ENCODE measurements at places on chromosomes 5 and 9.

DNA sequence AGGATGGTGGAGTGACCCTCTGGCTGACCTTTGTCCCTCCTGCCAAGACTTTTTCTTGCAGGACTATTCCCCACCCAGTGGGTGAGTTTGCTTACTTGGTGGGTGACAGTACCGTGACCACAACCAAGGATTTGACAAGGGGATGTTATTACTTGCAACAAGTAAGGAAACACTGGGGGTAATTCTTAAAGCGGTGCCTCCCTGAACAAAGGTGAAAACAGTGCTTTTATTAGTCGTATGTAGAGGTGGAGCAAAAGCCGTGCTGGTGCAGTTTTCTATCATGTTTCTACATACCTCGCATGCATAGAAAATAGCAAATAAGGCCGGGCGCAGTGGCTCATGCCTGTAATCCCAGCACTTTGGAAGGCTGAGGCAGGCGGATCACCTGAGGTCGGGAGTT, 41.0 kb upstream of the KDM4C start:
- DNase-seq: no peak

DNA sequence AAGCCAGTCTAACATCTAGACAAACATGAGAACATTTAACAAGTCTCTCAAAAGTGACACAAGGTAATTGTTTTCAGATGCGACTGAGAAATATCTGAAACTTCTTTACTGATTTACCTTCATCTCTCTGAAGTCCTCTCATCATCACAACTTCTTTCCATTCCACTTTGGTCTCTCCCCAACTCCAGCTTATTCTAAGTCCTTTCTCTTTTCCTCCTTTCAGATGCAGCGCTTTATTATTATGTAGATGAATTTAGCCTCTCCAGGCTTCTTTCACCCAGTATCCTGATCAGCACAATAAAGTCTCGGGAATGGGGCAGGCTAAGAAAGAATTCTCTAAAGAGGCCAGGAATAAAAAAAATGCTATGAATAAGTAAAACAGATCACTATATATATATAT, 128.0 kb downstream of the KCTD16 start:
- DNase-seq: no peak

GRCh38 chr5:178403351-178403750, 170.7 kb upstream of the PHYKPL start:
- DNase-seq: no peak

- no peak for DNase-seq
Measured at GRCh38 chr9:9061627-9062026, 1262.0 kb upstream of the DMAC1 start.

DNA sequence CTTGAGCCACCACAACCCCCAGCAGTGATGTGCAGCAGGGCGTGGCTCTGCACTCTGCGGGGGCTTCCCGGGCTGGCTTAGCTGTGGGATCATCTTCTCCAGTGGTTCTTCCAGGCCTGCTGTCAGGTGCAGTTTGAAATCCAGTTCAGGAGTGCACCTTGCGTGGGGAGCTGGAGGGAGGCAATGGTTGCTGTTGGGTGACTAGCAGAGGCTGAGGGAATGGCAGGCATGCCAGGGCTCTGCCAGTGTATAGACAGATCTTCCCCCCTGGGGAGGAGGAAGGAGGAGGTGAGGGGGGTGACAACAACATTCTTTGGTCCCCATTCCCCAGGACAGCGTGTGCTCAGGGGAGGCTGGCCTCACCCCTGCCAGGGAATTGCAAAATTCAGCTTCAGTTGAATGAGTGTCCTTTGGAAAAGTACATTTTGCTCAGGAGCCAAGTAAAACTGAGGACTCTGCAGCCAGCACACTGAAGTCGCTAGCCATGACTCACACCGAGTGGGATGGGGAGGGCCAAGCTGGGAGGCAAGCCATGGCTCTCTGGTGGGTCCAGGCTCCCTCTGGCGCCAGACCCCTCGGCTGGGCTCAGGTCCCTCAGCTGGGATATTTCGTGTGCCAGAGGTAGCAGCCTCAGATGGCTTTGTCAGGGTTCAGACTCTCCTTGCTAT, 35.0 kb downstream of the ERGIC1 start:
- DNase-seq: peak; percentile 81

DNA sequence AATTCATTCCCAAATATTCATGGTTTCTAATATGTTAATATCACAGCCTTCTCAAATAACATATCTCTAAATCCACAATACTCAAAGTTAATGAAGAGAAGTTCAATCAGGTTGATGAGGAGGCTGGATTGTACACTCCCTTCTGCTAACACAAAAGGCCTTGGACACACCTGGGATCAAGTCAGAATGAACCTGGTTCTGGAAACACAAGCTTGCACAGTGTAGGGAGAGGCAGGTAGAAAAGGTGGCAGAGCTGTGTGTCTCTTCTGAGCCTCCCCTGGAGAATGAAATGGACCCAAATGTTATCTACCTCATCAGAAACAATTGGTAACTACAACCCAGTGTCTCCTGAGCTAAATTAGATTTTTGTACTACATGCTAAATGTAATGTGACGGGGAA, 40.7 kb upstream of the FBP1 start:
- DNase-seq: no peak

GRCh38 chr5:15320871-15321270, 179.1 kb upstream of the FBXL7 start:
- DNase-seq: peak; percentile 90

- DNase-seq: no peak
Measured at GRCh38 chr5:90168399-90168798, 241.2 kb downstream of the CETN3 start.

DNA sequence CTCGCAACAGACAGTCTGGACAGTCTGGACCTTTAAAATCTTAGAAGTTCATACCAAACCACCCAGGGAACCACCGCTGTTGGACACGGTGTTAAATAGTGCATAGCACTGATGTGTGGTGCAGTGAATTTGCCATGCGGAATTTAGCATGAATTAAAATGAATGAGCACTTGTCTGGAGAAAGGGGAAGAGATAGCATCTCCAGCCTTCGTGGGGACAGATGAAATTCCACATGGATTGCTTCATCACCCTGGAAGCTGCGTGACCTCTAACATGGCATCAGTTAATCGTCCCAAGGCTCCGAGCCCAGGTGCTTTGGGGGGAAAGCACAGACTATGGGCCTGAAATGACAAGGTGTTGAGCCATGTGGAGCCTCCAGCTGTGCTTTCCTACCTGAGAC, 91.4 kb downstream of the ADAMTS16 start:
- no peak for DNase-seq

- DNase-seq: no peak
Measured at GRCh38 chr5:143760131-143760505, 51.8 kb upstream of the HMHB1 start.

GRCh38 chr5:58366461-58366860, 93.4 kb downstream of the PLK2 start:
- no peak for DNase-seq

GRCh38 chr9:69134412-69134811, 39.7 kb upstream of the TJP2 start:
- DNase-seq: no peak

- no peak for DNase-seq
Measured at GRCh38 chr5:102532123-102532522, 33.3 kb upstream of the SLCO6A1 start.

- peak; percentile 79 for DNase-seq
Measured at GRCh38 chr5:83922699-83923098, 202.0 kb upstream of the HAPLN1 start.

DNA sequence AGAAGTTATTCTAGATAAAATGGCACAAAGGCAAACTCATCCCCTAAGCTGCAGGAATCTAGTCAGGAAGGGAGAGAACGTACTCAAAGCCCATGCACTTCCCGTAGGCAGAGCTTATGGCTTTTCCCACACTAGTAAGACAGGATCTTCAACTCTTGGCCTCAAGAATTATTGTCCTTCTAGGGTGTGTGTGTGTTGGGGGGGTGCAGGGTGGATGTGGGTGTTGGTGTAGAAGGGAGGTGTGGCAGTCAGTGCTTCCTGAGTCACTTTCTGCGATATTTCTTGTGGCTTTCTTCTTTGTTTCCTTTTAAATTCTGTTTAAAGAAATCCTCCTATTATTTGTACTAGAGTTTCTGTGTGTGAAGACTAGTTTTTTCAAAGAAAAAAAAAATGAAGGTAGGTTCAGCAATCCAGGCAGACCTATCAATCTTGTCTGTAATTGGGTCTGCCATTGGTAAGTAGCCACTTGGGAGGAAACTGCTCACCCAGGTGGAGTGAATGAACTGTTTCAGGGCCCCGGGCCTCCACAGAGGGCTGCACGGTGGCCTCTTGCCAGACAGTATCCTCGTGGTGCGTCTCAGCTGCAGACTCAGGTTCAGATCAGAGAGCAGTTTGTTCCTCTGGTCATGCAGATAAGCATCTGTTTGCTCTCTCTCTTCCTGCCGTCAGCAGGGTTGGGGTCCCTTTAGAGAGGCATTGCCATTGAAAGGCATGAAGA, 131.9 kb downstream of the NPR3 start:
- DNase-seq: no peak

DNA sequence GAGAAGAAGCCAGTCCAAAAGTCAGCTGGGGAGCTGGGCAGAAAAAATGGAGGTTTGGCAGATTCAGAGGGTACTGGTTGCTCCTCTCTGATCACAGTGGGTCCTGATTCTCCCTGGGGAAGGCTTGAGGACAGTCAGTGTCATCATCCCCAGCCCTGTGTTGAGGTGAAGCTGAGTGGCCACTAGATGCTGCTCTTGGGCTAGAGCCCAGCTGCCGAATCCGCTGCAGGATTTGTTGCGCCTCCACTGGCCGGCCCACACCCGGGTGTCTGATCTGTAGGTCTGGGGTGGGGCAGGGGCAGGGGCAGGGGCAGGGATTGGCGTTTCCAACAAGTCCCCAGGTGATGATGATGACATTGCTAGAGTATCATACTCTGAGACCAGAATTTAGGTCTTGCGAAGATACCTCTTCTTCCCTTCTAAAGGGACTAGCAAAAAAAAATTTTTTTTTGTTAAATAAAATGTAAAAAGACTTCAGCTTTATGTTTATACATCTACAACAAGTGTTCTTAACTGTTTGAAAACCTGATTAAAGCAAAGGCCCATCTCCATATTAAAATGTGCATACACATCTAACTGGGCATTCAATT, 106.8 kb downstream of the PDE6A start:
- DNase-seq: peak; percentile 57

GRCh38 chr9:14868772-14869583, 41.2 kb downstream of the FREM1 start:
- no peak for DNase-seq

DNA sequence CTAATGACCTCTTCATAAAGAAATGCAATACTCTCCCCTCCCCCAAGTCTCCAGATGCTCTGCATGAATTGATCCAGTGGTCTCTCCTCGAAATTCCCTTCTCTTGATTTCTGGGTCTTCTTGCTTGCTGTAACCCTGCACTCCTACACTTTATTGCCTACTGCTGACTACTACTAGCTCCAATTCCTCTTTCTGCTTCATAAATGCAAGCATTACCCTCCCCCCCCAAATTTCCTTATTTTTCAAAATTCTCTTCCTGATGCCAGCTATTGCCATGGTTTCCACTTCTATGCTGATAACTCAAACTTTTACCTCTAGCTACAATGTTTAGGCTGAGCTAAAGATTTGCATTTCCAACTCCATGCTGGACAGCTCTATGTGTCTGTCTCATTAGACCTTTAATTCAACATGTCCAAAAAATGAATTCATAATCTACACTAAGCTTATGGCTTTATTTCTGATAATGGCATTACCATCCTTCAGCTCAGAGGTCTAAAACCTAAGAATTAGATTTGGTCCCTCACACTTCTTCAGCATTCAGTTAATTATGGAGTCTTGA, 1.4 kb downstream of the ZBTB26 start:
- no peak for DNase-seq

- DNase-seq: no peak
Measured at GRCh38 chr9:86410281-86410680, 56.1 kb upstream of the TUT7 start.

- peak; percentile 71 for DNase-seq
Measured at GRCh38 chr5:138870611-138871010, 4.5 kb downstream of the LRRTM2 start.

- DNase-seq: no peak
Measured at GRCh38 chr9:38334234-38334633, 58.3 kb upstream of the ALDH1B1 start.

DNA sequence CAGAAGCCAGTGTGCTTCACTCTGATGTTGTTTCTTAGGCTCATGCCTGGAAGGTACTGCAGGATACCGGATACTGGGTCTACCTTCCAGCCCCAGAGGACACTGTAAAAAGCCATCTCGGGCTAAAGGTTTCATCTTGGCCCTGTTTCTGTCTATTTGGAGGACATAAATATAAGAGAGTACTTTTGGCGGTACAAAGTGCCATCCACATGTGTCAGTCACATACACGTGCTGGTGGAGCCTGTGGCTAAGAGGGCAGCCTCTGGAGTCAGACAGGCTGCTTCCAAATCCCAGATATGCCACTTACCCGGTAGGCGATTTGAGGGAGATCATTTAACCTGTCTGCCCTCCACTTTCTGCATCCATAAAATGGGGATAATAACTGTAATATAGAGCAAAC, 160.4 kb downstream of the NR3C1 start:
- DNase-seq: no peak

- no peak for DNase-seq
Measured at GRCh38 chr5:10634050-10634449, 70.2 kb downstream of the ANKRD33B start.

Measured in pons (tissue), 1 donor.